ENCODE measurements at places on chromosomes 3 and 15. TPM values are rescaled to one million over a fixed set of nuclear protein-coding genes. Genes with fewer than 3 reads are reported as not detected.

DNA sequence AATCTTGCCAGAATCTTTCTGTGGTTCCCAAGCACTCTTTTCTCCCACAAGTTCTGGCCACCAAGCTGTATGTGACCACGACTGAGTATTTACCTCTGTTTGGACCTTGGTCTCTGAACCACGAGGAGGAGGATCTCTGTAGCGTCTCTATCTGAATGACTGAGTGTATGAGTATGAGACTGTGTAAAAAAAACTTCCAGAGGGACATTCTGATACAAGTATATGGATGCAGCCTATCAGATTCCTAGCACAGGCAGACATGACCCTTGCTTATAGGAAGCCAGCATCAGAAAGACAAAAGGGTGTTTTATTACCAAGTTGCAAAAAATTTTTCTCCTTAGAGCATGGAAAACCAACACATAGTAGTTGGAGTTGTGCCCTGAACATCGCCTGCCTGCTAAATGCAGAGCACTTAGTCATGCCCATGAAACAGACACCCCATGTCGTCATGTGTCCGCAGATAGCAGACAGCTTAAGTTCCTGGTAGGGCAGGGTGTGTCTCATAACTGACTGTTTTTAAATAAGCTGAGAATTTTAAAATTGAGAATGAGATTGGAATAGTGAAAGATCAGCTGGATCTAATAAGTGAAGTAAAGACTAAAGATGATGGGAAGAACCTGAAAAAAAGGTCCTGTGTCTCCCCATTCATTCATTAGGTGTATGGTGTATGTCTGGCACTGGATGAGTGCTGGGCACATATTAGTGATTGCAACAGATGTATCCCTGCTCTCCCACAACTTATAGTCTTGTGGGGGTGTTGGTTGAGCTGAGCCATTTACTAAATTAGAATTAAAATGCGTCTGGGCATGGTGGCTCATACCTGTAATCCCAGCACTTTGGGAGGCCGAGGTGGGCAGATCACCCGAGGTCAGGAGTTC lies 30.9 kb downstream of the DAG1 start:
- DNase-seq, result no peak
- no peaks in the 10 kb centered on the region for H3K27me3 ChIP-seq
- H3K4me3 ChIP-seq, result no peak overlapping the region
- peaks cover 20% of the 10 kb centered on the region for H3K4me1 ChIP-seq
- H3K27ac ChIP-seq, result no peak overlapping the region
- H3K36me3 ChIP-seq, result peaks cover 13% of the 10 kb centered on the region

GRCh38 chr3:28743831-28744230 lies 395.2 kb upstream of the AZI2 start:
- no peaks in the 10 kb centered on the region for H3K4me1 ChIP-seq
- H3K4me3 ChIP-seq, result no peak overlapping the region
- DNase-seq, result no peak
- H3K27me3 ChIP-seq, result peaks cover 5% of the 10 kb centered on the region
- H3K36me3 ChIP-seq, result no peaks in the 10 kb centered on the region

DNA sequence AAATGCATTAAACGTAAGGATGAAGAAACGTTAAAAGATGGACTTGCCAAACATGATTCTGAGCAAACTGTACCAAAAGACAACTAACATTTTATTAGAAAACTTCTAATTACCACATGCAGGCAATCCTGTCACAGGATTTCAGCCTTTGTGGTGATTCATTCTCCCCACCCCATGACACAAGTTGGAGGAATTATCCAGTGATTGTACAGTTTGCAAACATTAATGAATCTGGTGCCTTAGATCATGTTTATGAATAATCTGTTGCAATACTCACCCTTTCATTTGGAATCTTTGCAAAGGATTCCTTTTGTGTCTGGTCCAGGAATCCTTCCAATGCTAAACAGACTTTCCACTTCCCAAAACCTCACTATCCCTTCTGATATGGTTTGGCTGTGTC lies 23.3 kb upstream of the ERC2 start:
- no peaks in the 10 kb centered on the region for H3K4me1 ChIP-seq
- no peak overlapping the region for H3K27ac ChIP-seq
- no peak for DNase-seq
- peaks cover 2% of the 10 kb centered on the region for H3K36me3 ChIP-seq

SNURF gene
- total RNA-seq, result 19.6 TPM

MUSTN1 gene
- total RNA-seq, result 0.91 TPM

GOLGA8J gene
- total RNA-seq, result not detected

DNA sequence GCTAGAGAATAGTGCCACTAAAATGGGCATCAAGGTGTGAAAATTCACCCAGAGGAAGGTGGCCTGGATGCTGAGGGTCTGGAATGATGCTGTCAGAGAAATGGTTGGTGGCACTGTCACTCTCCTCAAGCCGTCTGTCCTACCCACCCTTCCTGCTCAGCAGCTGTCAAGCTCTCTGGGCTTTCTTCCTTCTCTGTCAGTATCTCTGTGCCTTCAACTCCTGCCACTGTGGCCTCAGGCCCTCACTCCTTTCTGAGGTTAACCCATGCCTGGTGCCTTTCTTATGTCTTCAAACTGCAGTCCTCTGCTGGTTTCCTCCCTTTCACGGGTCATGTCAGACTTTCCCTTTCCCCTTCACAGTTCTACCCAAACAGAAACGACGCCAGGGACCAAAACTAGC lies 4.4 kb downstream of the MYO5C start:
- DNase-seq, result no peak
- peaks cover 39% of the 10 kb centered on the region for H3K27me3 ChIP-seq
- no peak overlapping the region for H3K4me3 ChIP-seq
- no peaks in the 10 kb centered on the region for H3K36me3 ChIP-seq

DNA sequence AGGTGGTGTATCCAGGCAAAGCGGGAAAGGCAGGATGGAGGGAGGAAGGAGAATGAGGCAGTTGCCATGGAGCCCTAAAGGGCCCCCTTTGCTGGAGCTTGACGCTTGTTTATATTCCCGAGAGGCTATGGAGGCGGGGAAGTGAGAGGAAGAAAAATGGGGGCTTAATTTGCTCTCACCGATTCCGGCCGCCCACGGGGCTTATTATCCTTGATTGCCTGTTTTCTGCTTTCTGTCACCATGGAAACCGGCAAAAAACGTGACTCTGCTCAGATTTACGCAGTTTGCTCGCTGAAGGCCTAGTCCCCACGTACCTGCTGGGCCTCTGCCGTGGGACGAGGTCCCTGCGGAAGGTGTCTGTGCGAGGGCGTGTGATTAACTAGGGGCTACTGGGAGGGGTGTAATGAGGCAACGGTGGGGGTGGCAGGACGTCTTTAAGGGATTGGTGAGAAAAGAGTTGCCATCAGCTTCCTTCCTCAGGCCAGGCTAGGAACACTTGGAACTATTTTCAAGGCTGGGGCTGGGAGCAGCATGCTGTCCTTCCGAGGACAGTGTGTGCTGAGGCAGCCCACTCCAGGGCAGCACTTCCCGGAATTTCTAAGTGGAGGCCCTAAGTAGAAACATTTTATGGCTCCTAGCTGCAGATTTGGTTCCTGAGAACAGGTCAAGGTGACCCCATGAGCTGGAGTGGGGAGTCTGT lies 110.8 kb upstream of the NDN start:
- DNase-seq, result no peak
- H3K27ac ChIP-seq, result no peak overlapping the region
- H3K36me3 ChIP-seq, result no peaks in the 10 kb centered on the region
- H3K4me1 ChIP-seq, result no peaks in the 10 kb centered on the region
- H3K4me3 ChIP-seq, result no peak overlapping the region

SLC6A6 gene
- 38.6 TPM for total RNA-seq

DNA sequence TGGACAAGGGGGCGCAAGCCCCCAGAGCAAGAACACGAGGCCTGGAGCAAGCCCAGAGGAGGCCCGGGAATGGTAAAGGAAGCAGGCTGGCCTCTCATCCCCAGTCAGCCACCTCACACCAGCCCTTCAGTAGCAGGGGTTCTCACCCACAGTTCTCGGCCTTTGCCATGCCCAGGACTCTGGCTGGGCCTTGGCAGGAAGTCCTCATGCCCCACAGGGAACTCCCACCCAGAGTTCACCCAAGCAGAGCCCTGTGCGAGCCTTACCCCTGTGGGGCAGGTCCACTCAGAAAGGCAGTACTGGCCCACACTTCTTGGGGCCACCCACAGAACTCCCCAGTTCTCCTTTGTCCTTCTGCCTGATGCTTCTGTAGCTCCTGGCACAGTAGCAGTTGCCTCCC lies 30.3 kb downstream of the CYP11A1 start:
- no peaks in the 10 kb centered on the region for H3K36me3 ChIP-seq
- no peaks in the 10 kb centered on the region for H3K4me1 ChIP-seq
- no peak for DNase-seq
- H3K27me3 ChIP-seq, result no peaks in the 10 kb centered on the region
- no peak overlapping the region for H3K27ac ChIP-seq

KLF15 gene
- 0.41 TPM for total RNA-seq

DNA sequence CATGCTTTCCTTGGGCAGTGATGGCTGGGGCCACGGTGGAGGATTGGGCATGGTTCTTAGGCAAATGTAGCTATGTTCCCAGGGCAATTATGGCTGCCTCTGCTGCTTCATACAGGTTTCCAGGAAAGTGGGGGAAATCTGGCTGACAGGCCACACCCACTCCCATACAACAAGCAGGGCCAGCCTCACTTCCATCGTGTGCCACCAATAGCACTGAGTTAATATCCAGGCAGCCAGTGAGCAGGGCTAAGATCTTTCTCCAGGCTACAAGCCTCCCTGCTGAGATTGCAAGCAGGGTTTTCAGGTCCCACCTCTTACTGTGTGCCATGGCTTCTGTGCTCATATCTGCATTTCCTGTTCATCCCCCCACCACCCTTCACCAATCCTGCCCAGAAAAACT lies 1291.9 kb downstream of the SI start:
- no peak for DNase-seq
- no peak overlapping the region for H3K4me3 ChIP-seq
- H3K36me3 ChIP-seq, result no peaks in the 10 kb centered on the region
- no peak overlapping the region for H3K27ac ChIP-seq
- no peaks in the 10 kb centered on the region for H3K27me3 ChIP-seq

ARNT2 gene
- not detected for total RNA-seq

- H3K27me3 ChIP-seq, result no peaks in the 10 kb centered on the region
- H3K4me3 ChIP-seq, result no peak overlapping the region
- peaks cover 8% of the 10 kb centered on the region for H3K4me1 ChIP-seq
- no peak for DNase-seq
- H3K36me3 ChIP-seq, result no peaks in the 10 kb centered on the region
Observed at GRCh38 chr15:60779718-60780503, 301.0 kb upstream of the ICE2 start.

SERPINI1 gene
- 1.2 TPM for total RNA-seq

DNA sequence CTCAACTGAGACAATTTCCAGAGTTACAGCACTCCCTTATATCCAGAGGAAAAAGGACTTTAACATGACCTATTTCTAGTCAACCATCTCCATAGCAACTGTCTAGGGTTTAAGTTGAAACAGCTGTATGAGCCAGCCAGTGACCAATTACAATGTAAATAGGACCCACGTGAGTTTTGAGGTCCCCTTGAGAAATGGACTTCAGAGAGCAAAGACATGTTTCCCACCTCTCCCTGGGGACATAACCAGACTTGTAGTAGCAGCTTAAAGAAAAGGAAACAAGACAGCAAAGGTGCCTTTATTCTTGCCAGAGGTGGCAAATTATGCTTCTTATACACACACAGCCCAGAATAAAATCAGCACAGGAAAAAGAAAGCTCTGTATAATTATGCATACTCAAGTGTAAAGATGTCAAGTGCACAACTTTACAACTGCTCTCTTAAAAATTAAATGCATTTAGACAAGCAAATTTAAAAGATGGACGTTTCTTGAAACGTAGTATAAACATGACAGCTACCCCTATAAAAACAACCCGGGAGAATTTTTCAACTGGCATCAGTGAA lies 40.2 kb downstream of the SUMF1 start:
- DNase-seq, result no peak
- H3K4me1 ChIP-seq, result peaks cover 24% of the 10 kb centered on the region
- H3K27me3 ChIP-seq, result no peaks in the 10 kb centered on the region
- H3K27ac ChIP-seq, result no peak overlapping the region
- peaks cover 19% of the 10 kb centered on the region for H3K36me3 ChIP-seq
- no peak overlapping the region for H3K4me3 ChIP-seq

GRCh38 chr3:113963879-113964278 lies 16.1 kb downstream of the ZDHHC23 start:
- peaks cover 4% of the 10 kb centered on the region for H3K4me1 ChIP-seq
- no peak overlapping the region for H3K4me3 ChIP-seq
- H3K27ac ChIP-seq, result no peak overlapping the region

- H3K27me3 ChIP-seq, result peaks cover 5% of the 10 kb centered on the region
- H3K36me3 ChIP-seq, result no peaks in the 10 kb centered on the region
- no peak for DNase-seq
- peaks cover 4% of the 10 kb centered on the region for H3K4me1 ChIP-seq
- no peak overlapping the region for H3K27ac ChIP-seq
- no peak overlapping the region for H3K4me3 ChIP-seq
Observed at GRCh38 chr3:129557548-129557894, 14.5 kb downstream of the H1-8 start.

DNA sequence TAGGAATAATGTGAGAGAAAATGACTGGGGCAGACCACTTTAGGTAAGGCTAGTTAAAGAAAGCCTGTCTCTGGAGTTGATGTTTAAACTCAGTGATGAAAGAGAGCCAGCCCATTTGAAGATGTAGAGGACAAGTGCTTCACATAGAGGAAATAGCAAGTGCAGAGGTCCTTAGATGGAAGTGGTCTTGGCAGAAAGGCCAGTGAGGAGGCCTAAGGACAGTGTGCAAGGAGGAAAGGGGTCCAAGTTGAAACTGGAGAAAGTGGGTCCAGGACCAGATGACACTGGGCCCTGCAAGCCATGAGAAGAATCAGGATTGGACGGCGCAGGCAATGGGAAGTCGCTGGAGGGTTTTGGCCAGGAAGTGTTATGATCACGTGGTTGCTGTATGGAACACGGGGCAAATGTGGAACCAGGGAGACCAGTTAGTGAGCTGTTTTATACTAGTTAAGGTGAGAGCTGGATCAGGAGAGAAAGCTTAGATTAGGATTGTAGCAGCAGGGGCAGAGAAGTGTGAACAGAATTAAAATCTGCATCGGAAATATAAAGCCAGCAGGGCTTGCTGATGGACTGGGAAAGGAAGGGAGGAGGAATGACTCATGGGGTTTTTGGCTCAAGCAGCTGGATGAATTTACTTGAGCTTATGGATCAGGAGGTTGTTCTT lies 48.0 kb upstream of the SCAANT1 start:
- peaks cover 6% of the 10 kb centered on the region for H3K36me3 ChIP-seq
- H3K27me3 ChIP-seq, result no peaks in the 10 kb centered on the region
- peak overlapping the region; percentile 51 for H3K27ac ChIP-seq
- peaks cover 29% of the 10 kb centered on the region for H3K4me1 ChIP-seq
- no peak for DNase-seq
- peak overlapping the region; percentile 38 for H3K4me3 ChIP-seq

ELL3 gene
- total RNA-seq, result 2.4 TPM

Measured in activated naive CD8-positive, alpha-beta T cell treated with anti-CD3 and anti-CD28 coated beads for 36 hours (primary cell).